ENCODE measurements at places on chromosomes 3 and 15.

DNA sequence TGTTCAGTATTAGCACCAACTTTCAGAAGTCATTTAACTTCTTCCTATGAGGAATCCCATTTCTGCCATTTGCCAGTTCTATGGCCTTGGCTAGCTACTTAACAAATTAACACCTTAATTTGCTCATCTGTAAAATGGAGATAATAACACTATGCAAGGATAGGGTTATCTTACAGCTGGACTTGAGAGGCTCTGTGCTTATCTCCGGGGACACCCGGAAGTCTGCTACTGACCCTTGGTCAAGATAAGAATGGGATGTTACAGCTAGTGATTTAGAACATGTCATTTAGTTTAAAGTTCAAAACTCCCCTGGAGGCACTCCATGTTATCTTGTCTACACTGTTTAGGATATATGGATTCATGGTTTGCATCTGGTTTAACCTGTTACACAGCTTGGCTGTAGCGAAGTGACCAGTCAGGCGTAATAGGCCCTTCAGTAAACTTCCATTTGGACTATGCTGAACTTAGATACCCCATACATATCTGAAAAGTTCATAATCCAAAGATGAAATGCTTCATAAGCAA, 156.0 kb upstream of the CD96 start:
- no peak for DNase-seq

GRCh38 chr15:101009176-101009575, 90.0 kb downstream of the LRRK1 start:
- DNase-seq: no peak

DNA sequence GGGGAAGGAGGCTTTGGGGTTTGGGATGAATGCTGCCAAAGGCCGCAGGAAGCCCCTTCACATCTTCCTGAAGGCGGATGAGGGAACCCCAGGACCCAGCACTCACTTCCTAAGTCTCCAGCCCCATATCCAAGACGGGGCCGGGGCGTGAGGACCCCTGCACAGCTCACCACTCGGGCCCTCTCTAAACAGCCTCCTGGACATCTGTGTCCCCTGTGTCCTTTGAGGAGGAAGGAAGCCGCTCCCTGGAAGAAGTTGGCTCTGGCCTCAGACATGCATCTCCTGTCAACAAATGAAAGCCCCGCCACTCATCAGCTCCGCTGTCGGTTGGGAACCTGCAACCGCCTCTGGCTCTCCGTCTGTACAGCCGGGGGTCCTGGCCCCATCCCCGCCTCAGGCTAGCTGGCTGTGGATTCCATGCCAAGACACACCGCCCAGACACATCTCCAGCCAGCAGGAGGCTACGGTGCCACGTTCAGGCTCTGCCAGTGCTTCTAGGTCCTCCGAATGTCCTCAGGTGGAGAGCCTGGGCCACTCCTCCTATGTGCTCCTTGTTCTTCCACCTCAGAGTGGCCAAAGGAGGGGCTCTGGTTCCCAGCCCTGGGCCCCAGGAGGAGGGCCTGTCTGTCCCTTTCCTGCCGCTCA, 140.0 kb upstream of the MEF2A start:
- no peak for DNase-seq

GRCh38 chr15:70345251-70346019, 247.7 kb upstream of the TLE3 start:
- no peak for DNase-seq

Data from posterior cingulate gyrus (tissue), 11 donors.